ENCODE measurements at places on chromosomes 16 and 17.

DNA sequence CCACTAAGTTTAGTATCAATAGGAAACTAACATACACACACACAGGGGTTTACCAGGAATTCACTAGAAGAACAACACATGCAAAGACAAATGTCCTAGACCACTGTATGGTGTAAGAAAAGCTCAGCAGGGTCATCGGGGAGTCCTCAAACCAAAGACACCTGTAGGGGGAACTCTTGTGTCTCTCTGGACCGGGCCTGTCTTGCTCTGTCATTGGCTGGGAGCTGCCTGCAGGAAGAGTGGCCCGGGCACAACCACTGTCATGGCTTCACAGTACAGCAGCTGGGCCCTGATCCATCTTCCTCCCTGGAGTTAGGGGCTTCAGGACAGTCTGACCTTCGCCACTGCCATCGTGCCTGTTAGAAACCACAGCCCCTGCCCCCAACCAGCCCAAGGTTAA lies 263.6 kb upstream of the DYNLRB2 start:
- peak; percentile 77 for DNase-seq

DNA sequence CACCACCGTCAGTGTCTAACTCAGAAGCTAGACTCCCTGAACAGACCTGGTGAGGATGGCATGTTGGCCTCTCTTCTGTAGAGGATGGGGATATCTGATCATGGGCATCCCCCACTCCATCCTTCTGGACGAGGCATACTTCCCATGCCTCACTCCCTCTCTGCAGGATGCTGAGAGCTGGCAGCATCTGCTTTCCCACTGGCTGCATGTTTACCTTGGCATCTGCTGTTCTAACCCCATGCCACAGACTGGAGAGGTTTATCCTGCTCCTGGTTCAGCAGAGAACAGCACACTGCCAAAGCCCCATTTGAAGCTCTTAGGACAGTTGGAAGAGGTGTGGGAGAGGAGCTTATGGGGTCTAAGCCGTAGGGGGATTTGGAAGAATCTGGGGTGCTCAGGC lies 46.0 kb downstream of the YPEL2 start:
- DNase-seq, result no peak

DNA sequence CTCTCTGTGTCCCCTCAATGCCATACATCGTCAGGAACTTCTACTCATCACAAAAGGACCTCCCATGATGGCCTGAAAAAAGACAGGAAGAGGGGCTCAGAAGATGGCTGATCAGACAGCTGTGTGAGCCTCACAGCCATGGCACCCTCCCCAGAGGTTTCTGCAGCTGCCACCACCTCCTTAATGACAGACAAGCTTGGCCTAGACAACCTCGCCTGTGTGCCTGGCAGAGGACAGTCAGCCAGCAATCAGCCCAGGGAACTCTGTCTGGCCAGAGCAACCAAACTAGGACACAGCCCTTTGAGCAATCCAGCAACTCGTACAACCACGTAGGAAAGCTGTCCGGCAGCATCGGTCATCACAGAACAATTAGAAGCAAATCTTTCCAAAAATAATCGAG lies 54.2 kb upstream of the MED9 start:
- DNase-seq, result no peak

DNA sequence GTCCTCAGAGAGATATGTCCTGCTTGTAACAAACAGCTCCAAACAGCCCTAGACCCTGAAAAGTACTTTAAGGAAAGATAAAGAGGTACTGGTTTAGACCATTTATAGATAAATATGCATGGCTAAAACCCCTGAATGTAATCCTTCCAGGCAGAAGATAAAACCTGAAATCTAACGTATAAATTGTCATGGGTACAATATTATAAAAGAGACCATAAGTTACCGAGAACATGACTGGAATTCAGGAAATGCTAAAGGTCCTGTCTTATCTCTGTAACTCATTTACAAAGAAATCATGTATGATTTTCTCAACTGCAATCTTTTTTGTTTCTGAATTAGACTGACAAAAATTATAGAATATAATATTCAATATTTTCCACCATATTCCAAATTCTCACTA lies 9.2 kb upstream of the KANSL1 start:
- DNase-seq, result no peak

- no peak for DNase-seq
Measured at GRCh38 chr17:60825351-60825750, 147.7 kb downstream of the BCAS3 start.

GRCh38 chr17:42474276-42474675 lies 15.6 kb downstream of the ATP6V0A1 start:
- DNase-seq, result no peak

GRCh38 chr16:86868070-86868469 lies 289.7 kb downstream of the FOXL1 start:
- no peak for DNase-seq

GRCh38 chr16:31323959-31324629 lies 30.9 kb upstream of the ITGAX start:
- no peak for DNase-seq

DNA sequence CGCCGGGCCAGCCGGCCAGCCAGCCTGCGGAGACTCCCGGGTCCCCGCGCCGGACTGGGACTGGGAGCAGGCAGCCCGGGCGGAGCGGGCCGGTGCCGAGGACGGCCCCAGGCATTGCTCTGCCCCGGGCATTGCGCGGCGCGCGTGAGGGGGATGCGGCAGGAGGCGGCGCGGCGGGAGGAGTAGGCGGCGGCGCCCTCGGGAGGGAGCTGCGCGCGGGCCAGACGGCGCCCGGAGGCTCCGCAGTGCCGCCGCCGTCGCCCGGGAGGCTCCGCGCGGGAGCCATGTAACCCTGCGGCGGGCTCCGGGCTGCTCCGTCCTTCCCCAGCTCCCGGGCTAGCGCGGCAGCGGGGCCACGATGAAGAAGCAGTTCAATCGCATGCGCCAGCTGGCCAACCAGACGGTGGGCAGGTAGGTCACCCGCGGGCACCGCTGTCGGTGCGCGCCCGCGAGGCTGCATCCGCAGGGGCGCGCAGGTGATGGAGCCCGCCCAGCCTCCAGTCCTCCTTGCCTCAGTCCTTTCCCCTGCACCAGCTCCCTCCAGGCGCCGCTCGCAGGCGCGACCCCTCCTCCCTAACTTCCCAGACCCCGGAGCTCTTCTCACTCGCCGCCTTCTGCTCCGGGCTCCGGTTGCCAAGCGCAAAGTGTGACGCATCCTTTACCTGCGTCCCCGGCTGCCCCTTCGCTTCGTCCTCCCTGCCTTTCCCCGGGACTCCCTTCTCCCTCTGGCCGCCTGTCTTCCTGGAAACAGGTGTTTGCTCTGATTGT lies at the start of gene ARHGAP44:
TSS of gene ARHGAP44 (plus strand) at position 18 of the 768 bp plus-strand sequence. CDS start at position 359, 341 bp downstream.
- DNase-seq, result peak; percentile 71

- peak; percentile 11 for DNase-seq
Measured at GRCh38 chr16:58732545-58733247, 1.4 kb downstream of the GOT2 start.

DNA sequence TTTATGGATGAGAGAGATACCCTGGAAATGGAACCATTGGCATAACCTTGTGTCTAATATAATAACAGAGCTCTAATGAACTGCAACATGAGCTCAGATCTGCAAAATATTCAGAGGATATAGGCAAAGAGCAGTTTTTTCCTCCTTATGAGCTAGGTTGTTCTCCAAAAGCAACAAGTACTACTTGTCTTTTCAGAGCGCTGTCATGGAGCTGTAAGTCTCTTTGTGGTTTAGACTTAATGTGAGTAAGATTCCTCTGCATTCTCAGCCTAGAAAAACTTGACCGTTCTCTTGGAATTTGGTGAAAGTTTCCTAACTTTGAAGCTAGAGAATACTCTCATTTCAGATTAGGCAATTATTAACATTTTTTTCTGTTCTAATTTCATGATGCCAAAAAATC lies 85.2 kb downstream of the FTO start:
- no peak for DNase-seq

DNA sequence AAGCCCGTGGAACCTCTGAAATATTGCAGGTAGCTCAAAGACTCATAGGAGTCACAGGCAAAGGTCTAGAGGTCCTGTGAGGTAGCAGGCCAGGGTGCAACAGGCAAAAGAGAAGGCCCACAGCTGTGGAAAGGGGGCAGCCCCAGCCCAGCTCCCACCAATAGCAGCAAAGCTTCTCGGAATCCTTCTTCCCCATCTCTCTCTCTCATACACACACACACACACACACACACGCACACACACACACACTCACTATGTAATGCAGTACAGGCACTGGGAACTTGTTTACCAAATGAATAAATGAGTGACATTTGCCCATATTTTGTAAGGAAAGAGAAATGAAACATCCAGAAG lies 16.8 kb upstream of the SUPT4H1 start:
- no peak for DNase-seq

GRCh38 chr17:62675701-62676100 lies 48.2 kb downstream of the MRC2 start:
- no peak for DNase-seq

DNA sequence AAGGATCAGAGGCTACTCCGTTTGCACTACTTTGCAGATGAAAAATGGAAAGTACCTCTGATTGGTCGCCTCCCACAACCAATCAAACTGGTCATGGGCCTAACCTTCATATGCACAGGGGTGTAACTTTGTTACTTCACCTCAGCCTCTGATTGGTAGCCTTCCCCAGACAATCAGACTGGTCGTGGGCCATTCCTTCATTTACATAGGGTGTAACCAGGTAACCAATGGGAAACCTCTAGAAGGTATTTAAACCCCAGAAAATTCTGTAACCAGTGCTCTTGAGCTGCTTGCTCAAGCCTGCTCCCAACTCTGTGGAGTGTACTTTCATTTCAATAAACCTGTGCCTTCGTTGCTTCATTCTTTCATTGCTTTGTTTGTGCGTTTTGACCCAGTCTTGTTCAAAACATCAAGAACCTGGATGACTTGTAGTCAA lies 39.2 kb upstream of the USP22 start:
- DNase-seq, result no peak

DNA sequence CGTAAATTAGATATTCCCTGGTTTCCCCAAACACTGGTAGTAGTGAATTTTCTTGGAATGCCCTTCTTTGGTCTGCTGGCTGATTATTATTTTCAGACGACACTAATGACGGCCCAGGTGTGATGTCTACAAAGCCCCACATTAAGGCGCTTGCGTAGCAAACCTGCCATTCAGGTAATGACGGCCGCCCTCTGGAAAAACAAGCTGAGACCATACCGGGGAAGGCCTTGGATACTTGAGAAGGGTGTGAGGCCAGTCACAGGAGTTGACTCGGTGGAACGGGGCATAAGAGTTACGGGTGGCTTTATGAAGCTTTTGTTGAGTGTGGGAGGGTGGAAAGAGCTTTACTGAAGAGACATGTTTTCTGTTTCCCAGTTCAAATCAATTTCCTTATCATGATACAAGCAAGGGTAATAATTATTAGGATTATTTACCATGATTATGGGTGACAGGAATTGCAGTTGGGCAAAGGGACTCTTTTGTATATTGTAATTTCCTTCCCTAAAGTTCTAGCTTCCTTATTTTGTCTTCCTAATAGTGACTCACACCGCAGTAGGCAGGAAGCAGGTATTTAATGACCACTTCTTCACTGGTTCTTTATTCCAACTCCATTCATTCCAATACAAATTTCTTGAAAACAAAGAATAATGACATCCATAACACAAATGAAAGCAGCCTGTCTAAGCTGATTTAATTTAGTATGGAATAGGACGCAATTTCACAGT lies 24.8 kb downstream of the KRT23 start:
- no peak for DNase-seq

- no peak for DNase-seq
Measured at GRCh38 chr16:19672378-19672777, 45.6 kb downstream of the KNOP1 start.

GRCh38 chr17:9309216-9309615 lies 266.4 kb downstream of the STX8 start:
- peak; percentile 71 for DNase-seq

DNA sequence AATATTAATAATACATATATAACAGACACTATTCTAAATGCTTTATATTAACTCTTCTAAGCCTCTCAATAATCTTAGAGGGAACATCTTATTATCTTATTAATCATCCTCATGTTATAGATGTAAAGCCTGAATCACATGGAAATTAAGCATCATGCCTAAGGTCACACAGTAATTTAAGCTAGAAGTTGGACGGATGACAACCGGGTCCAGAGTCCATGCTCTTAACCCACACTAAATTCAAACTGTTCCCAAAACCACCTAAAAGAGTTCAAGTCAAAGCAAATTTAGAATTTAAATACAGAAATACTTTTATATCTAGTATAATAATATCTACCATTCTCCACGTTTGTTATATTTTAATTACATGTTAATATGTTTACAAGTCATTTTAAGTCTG lies 193.3 kb downstream of the CEP112 start:
- no peak for DNase-seq

GRCh38 chr17:62627904-62628633 lies 599 bp downstream of the MRC2 start:
- peak; percentile 30 for DNase-seq

DNA sequence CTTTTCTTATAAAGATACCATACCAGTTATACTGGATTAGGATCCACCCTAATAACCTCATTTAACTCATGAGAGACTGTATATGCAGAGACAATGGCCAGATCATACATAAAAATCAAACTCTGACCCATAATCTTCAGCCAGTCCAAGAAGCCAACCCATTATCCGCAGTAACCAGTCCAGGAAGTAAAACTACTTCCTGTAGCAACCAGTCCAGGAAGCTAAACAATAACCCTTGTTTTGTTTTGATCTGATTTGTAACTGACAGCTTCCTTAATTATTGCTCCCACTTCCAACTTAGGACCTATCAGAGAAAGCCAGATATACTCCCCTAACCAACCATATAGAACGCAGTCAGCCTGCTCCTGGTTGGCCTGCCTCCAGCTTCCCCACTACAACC lies 19.2 kb upstream of the SSTR2 start:
- DNase-seq, result no peak

- DNase-seq, result peak; percentile 88
Measured at GRCh38 chr16:54287131-54288029, 793 bp upstream of the IRX3 start.

- DNase-seq, result peak; percentile 53
Measured at GRCh38 chr16:86122681-86123342, 223.8 kb downstream of the IRF8 start.

- DNase-seq, result no peak
Measured at GRCh38 chr16:12203780-12204351, 227.3 kb downstream of the SNX29 start.

DNA sequence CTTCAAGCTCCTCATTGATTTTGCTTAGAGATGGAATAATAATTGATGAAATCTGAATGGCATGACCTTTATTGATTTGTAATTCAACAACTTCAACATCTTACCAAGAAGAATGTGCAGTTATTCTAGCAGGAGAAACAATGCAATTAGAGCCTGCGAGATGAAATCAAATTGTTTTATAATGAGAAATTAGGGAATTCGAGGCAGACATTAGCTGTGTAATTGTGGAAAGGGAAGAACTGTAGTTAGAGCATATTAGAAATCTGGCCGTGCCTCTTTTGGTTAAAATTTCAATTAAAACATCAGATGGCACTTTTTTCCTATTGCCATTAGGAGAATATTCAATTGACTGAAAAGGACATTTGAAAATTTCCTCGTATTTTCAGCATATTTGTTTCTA lies 325.8 kb downstream of the WWOX start:
- DNase-seq, result no peak

DNA sequence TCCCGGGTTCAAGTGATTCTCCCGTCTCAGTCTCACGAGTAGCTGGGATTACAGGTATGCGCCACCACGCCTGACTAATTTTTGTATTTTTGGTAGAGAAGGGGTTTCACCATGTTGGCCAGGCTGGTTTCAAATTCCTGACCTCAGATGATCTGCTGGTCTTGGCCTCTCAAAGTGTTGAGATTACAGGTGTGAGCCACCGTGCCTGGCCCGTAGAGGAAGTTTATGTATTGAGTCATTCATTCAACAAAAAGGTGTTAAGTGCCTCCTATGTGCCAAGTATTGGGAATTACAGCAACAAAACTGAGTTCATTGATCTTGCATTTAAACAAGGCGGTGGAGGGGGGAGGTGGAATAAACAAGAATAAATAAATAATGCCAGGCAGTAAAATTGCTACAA lies 10.2 kb upstream of the CNOT1 start:
- no peak for DNase-seq

Data from GM23338 (cell line).